ENCODE measurements at places on chromosomes 2 and 18.

DNA sequence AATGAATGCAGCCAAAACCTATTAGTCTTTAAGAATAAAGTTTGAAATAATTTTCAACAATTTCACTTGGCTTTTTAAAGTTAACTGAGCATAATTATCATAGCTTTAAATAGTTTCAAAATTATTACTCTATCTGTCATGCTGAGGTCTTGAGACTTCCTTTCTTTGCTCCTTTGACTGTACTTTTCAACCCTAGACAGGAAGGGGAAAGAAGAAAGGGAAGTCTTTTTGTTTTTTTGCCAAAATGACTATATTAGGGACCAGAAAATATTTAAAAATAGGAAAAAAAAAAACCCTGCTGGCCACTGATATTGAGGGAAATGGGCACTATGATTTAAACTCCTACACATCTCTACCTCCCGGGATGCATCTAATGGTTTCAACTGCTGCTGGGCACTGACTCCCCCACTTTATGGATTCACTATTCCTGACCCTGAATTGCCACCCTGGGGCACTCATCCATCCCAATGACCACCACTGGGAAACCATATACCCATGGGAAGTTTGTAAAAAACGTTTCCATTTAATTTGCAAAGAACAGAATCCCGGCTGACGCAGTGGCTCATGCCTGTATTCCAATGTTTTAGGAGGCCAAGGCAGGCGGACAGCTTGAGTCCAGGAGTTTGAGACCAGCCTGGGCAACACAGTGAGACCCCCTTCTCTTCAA is 50.5 kb downstream of the GAREM1 start:
- no peak for DNase-seq

DNA sequence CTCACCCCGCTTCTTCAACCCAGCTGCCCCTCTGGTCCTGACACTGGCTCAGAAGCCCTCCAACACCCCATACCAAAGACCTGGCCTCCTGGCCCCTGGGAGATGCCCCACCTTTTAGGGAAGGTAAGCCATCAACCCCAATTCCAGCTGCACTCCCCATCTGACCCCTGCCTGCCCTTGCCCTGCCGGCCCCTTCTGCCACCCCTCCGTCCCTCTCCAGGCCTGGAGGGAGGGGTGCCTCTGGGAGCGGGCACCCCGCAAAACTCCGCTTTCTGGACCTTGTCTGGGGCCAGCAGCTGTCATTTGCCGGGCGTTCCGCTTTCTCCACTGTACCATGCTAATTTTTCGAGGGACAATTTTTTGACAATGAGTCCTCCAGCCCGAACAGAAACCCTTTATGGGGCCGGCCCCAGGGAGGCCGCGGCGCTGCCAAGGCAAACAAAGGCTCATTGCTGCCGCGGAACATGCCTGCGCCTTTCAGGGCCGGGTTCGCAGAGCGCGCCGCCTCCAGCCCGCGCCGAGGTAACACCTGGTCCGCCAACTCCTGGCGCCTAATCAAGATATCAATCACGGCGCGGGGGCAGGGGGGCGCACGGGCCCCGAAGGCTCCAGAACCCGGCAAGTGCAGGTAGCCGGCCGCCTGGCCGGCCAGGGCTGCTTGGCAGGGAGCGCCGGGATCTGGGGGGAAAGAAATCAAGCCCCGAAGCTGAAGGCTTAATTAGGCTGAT is 96.0 kb downstream of the INHBB start:
- DNase-seq, result no peak

GRCh38 chr18:56421647-56422046 is 216.7 kb downstream of the TXNL1 start:
- DNase-seq, result no peak

DNA sequence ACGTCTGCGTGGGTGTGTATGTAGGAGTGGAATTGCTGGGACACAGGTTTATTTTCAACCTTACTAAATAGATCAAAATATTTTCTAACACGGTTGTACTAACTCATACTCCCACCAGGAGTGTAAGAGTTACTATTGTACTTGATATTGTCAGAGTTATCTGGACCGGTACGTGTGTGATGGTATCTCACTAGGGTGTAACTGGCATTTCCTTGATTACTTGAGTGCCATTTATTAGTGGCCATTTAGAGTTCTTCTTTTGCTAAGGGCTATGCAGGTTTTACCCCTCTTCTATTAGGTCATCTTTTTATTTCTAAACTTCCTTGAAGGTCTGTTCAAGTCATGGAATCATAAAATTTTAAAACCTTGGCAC is 33.5 kb downstream of the CENPO start:
- DNase-seq, result no peak

DNA sequence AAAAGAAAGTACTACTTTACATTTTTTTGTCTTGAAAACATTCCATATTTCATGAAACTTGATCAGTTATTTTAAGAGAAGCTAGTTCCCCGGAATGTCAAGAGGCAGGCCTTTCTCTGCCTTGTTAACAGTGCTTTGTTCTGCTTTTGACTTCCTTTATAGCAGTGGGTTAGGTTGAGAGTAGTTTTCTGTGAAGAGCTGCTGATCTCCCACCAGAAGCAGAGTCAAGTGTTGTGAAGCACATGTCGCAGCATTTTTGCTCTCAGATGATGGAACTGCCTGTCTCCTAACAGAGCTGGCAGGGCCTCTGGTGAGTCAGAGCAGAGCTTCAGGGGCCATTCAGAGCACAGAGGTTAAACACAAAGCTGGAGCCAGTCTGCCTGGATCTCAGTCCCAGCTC is 871.8 kb downstream of the SLC4A3 start:
- no peak for DNase-seq

All from stimulated activated CD8-positive, alpha-beta memory T cell treated with anti-CD3 and anti-CD28 coated beads, Interleukin-4, amount 100 ng/mL, for 1 hour (primary cell).